ENCODE measurements at places on chromosomes 3 and 15. TPM values are rescaled to one million over a fixed set of nuclear protein-coding genes. Genes with fewer than 3 reads are reported as not detected.

COL6A5 gene
- polyA plus RNA-seq = not detected

GRCh38 chr3:54988838-54989630, 61.2 kb upstream of the LRTM1 start:
- H3K36me3 ChIP-seq = no peaks in the 10 kb centered on the region
- H3K27ac ChIP-seq = no peak overlapping the region
- H3K4me1 ChIP-seq = peaks cover 3% of the 10 kb centered on the region
- H3K4me3 ChIP-seq = no peak overlapping the region

DNA sequence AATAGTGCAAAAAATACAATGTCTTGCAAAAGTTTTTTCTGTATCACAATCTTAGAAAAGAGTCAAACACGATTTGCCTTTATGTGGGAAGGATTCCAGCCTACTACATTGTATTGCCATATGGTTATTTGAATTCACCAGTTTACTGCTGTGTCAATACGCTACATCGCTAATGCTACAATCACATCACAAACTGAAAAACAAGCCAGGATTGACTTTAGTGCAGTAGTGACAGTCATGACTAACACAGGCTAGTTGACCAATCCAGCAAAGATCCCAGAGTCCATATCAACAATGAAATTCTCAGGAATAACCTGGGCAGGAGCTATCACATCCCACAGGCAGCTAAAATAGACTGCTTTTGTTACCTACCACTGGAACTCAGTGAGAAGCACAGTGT, 67.0 kb downstream of the IL12A start:
- no peak overlapping the region for H3K27ac ChIP-seq
- H3K4me3 ChIP-seq = no peak overlapping the region
- no peaks in the 10 kb centered on the region for H3K36me3 ChIP-seq
- no peaks in the 10 kb centered on the region for H3K4me1 ChIP-seq
- H3K27me3 ChIP-seq = no peaks in the 10 kb centered on the region
- no peak for DNase-seq

DNA sequence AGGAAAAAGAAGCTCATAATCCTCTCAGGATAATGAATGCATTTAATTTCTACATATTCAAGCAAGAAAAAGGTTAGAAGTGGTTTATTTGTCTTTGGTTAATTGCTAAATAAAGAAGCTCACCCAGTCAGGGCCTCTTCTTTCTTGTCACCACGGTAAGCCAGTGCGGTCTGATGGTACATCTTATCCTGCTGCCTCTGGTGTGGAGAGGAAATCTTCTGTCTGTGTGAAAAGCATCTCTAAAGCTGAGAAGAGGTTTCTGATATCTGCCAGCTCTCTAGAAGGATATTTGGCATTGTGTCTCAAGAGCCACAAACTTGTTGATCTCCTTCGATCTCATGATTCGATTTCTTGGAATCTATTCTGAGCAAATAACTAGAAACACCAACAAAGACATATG, 144.9 kb downstream of the SV2B start:
- H3K4me3 ChIP-seq = no peak overlapping the region
- H3K27ac ChIP-seq = no peak overlapping the region
- H3K4me1 ChIP-seq = no peaks in the 10 kb centered on the region
- DNase-seq = no peak
- H3K27me3 ChIP-seq = no peaks in the 10 kb centered on the region

DNA sequence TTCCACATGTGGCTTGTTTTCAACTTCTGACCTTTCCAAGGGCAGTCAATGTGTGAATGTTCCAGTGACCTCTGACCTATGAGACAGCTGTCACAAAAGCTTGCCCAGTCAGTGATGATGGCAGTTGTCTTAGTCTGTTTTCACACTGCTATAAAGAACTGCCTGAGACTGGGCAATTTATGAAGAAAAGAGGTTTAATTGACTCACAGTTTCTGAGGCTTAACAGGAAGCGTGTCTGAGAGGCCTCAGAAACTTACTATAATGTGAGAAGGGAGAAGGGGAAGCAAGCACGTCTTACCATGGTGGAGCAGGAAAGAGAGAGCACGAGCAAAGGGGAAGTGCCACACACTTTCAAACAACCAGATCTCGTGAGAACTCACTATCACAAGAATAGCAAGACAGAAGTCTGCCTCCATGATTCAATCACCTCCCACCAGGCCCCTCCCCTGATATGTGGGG, 95.6 kb downstream of the ECT2 start:
- DNase-seq = no peak
- H3K27ac ChIP-seq = no peak overlapping the region
- H3K4me1 ChIP-seq = peaks cover 14% of the 10 kb centered on the region
- H3K27me3 ChIP-seq = no peaks in the 10 kb centered on the region
- no peak overlapping the region for H3K4me3 ChIP-seq

DNA sequence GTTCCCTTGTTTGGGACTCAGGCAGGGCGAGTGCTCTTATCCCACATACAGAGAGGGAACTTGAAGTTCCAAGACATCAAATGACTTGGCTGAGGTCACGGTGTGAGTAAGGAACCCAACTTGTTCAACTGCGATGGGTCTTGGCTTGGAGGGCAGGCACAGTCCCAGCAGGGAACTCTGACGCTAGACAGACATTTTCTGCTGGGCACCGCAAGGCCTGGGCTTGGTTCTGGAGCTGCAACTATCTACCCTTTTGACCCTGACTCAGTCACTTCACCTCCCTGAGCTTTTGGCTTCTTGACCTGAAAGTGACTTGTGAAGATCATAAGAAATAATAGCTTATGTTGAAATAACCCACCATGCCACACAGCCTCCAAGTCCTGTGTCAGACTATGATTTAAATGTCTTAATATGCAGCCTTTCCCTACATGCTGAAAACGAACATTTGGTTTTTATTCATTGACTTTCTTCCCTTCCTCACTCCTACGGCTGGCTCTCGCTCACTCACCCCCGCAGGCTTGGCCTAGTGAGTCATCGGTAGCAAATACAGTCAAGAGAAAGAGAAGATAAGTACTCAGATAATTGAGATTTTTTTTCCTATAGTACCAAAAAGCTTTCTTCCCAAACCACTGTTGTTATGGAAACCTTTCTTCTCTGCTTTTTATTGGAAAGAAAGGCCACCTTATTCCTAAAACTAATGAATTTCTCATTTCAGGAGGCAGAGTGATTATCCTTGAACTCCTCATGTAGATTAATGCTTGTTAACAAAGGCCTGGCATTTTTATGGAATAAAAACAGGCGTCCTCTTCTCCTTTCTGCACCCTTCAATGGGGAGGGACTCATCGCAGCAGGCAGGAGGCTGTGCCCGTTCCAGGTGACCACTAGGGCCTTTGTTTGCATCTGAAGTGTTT, 178.4 kb downstream of the ATP10A start:
- H3K27me3 ChIP-seq = no peaks in the 10 kb centered on the region
- H3K36me3 ChIP-seq = no peaks in the 10 kb centered on the region
- no peak overlapping the region for H3K4me3 ChIP-seq
- no peak for DNase-seq
- no peaks in the 10 kb centered on the region for H3K4me1 ChIP-seq
- H3K27ac ChIP-seq = no peak overlapping the region

- H3K27me3 ChIP-seq = no peaks in the 10 kb centered on the region
- no peak overlapping the region for H3K4me3 ChIP-seq
- no peak overlapping the region for H3K27ac ChIP-seq
- H3K4me1 ChIP-seq = peaks cover 20% of the 10 kb centered on the region
- DNase-seq = no peak
These were observed 2.2 kb upstream of the BNIP2 start for GRCh38 chr15:59691194-59691805.

DNA sequence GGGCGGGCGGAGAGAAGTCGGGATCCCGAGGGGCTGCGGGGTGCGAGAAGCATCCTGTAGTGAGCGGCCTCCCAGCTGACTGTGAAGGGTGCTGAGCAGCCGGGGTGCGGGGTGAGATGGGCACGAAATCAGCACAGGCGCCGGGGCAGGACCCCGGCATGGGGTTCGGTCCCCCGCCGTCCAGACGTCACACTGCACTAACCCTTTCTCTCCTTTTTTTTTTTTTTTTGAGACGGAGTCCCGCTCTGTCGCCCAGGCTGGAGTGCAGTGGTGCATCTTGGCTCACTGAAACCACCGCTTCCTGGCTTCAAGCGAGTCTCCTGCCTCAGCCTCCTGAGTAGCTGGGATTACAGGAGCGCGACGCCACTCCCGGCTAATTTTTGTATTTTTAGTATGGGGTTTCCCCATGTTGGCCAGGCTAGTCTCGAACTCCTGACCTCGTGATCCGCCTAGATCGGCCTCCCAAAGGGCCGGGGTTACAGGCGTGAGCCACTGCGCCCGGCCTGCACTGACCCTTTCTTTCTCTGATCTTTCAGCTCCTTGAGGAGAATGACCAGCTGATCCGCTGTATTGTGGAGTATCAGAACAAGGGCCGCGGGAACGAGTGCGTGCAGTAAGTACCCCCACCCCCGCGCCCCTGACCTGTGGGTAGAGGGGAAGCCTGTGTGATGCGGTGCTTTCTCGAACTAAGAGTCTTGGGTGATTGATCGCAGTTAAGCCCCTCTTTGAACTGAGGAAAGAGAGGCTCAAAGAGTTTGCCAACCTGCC, 513 bp downstream of the SS18L2 start:
- H3K27ac ChIP-seq = peak overlapping the region; percentile 76
- H3K36me3 ChIP-seq = peaks cover 2% of the 10 kb centered on the region
- peak overlapping the region; percentile 80 for H3K4me3 ChIP-seq
- no peak for DNase-seq
- peaks cover 14% of the 10 kb centered on the region for H3K4me1 ChIP-seq

GRCh38 chr3:157120071-157120892, 39.7 kb downstream of the CCNL1 start:
- H3K27ac ChIP-seq = no peak overlapping the region
- no peak for DNase-seq
- peaks cover 59% of the 10 kb centered on the region for H3K4me1 ChIP-seq
- no peaks in the 10 kb centered on the region for H3K36me3 ChIP-seq
- H3K4me3 ChIP-seq = no peak overlapping the region
- H3K27me3 ChIP-seq = no peaks in the 10 kb centered on the region

GRCh38 chr3:30775040-30775439, 119.4 kb downstream of the GADL1 start:
- DNase-seq = no peak
- no peaks in the 10 kb centered on the region for H3K27me3 ChIP-seq
- H3K4me1 ChIP-seq = peaks cover 16% of the 10 kb centered on the region
- no peaks in the 10 kb centered on the region for H3K36me3 ChIP-seq
- no peak overlapping the region for H3K27ac ChIP-seq
- H3K4me3 ChIP-seq = no peak overlapping the region

GRCh38 chr3:195853996-195854395, 42.3 kb upstream of the MUC4 start:
- H3K36me3 ChIP-seq = no peaks in the 10 kb centered on the region
- H3K4me1 ChIP-seq = no peaks in the 10 kb centered on the region
- no peak for DNase-seq
- no peak overlapping the region for H3K27ac ChIP-seq

- H3K36me3 ChIP-seq = peaks cover 3% of the 10 kb centered on the region
- no peaks in the 10 kb centered on the region for H3K27me3 ChIP-seq
- no peak for DNase-seq
- no peak overlapping the region for H3K27ac ChIP-seq
These were observed 53.7 kb downstream of the PIK3CB start for GRCh38 chr3:138781012-138781470.
